ENCODE measurements at places on chromosomes 12 and 14.

DNA sequence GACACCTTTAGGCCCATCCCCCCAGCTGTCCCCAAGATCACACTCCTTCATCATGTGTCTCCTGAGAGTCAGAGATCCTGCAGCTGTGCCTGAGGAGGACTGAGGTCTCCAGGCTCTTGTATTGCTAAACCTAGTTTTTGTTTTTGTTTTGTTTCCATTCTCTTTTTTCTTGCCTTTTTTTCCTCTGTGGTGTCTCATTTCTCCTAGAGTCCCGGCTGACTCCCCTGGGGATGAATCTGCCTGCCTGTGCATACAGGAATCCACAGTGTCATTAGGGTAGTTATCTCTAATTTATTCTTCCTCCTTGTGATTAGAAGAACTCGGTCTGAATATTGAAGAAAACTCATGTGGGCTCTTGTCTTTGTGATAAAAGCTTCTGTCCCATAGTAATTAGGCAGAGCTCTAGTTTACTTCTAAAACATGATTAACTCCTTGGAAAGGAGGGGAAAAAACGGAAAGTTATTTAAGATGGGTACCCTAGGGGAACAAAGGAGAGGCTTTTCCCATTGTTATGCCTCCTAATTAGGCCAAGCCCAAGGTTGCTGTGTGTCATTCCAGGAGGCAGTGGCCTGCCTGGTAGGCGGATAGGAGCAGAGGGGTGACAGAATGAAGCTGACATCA lies 343.2 kb downstream of the ZFP36L1 start:
- peak; percentile 36 for DNase-seq

- no peak for DNase-seq
Observed at GRCh38 chr12:17609153-17609552, 480.8 kb downstream of the RERGL start.

- DNase-seq, result no peak
Observed at GRCh38 chr14:35287431-35288013, 4.7 kb upstream of the PSMA6 start.

DNA sequence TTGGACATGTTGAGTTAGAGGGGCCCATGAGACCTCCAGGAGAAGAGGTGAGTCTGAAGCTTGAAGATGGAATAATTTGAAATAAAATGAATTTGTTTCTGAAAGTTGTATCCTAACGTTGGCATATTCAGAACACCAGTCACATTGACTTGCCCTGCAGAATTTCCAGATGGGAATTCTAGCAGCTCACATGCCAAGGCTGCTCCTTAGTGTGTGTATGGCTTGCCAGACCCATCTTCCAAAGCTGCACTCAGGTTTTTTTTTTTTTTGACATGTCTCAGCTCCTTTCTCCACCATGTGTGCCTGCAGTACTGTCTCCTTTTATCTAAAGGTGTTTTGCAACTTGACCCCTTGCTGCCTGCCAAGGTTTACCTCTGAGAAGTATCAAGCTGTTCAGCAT lies 261.9 kb downstream of the NRXN3 start:
- DNase-seq, result no peak

DNA sequence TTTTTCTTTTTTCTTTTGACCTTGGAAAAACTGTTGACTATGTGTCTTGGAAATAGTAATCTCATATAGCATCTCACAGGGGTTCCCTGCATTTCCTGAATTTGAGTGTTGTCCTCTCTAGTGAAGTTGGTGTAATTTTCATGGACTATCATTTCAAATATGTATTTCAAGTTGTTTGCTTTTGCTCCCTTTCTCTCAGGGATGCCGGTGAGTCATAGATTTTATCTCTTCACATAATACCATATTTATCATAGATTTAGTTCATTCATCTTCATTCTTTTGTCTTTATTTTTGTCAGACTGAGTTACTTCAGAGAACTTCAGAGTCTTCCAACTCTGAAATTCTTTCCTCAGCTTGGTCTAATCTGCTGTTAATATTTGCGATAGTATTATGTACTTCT lies 1320.6 kb downstream of the LRFN5 start:
- no peak for DNase-seq

GRCh38 chr12:90124289-90124688 lies 415.7 kb upstream of the ATP2B1 start:
- DNase-seq, result no peak

- DNase-seq, result no peak
Observed at GRCh38 chr14:102264355-102264754, 40.6 kb downstream of the MOK start.

DNA sequence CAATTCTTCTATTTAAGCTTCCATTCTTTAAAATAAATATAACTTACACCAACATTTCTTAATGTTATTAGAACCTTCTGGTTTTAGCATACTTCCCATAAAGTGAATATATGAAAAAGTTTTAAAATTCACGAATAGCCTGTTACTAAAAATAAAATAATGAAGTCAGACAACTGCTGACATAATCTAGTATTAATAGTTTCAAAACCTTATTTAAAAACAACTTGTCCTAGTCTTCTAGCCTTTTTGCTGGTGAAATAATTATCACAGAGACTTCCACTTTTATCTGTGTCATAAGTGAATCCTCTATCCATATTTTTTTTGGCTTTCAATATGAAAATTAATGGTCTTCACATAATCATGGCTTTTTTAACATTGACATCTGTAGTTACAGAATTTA lies 93.8 kb upstream of the MON2 start:
- DNase-seq, result no peak

DNA sequence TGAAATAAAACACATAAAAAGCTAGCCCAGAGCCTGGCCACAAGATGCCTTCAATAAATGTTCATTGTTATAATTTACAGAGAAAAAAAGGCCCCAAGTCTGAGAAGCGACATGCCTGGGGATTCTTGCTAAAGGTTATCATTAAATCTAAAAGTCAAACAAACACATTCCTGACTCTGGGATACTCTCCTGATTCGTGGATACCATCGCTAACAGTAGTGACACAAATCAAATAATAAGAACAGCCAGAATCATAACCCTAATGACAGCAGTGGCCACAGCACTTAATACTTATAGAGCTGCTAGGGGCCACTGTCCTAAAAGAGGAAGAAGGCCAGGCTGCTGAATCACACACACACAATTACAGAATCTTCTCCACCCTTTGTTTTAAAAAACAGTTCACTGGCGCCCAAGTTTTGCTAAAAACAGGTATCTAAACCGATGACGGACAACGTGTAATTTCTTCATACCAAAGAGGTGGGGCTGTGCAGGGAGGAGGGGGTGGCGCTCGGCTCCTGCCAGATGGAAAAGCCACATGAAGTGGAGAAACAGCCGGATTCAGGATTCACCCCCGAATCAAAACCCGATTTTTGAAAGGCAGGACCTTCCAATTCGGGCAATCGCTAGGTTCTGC lies 1.2 kb downstream of the CLIP1 start:
- DNase-seq, result no peak

DNA sequence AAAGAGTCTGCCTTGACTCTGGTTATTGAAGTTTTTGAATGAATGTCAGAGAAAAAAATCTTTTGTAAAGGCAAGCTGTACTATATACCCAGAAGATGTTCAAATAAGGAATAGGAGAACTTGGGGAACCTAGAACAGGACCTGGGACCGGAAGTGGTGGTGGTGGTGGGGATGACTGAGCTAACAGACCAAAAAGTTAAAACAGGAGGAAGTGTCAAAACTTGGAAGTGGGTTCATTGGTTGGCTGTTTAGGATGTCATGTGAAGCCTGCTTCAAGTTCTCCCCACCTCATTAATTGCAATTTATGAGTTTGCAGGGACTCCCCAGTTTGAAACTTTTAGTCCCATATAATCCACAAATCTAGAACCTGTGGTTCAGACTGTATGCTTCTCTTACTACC lies 26.2 kb downstream of the PLXNC1 start:
- DNase-seq, result no peak
